HFFc6 (cell line): ENCODE measurements at places on chromosomes 11 and 22.

- no peak for DNase-seq
These were observed 12.3 kb downstream of the KCNJ1 start for GRCh38 chr11:128854841-128855240.

GRCh38 chr11:124090996-124091395, 24.3 kb upstream of the VWA5A start:
- DNase-seq = no peak

DNA sequence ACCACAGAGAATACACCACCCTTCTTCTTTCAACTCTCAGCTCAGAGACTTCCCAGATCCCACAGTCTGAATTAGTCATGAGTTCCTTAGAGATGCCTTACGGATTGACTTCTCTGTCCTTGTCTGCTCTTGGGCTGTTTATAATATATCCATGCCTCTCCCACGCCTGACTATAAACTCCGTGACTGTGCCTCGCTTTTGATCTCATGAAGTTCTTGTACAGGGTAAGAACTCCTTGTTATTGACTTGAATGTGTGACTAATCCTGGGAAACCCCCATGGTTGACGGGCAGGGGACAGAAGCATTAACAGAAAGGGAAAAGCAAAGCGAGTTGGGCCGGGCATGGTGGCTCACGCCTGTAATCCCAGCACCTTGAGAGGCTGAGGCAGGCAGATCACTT, 62.4 kb upstream of the POU2AF1 start:
- peak; percentile 83 for DNase-seq

DNA sequence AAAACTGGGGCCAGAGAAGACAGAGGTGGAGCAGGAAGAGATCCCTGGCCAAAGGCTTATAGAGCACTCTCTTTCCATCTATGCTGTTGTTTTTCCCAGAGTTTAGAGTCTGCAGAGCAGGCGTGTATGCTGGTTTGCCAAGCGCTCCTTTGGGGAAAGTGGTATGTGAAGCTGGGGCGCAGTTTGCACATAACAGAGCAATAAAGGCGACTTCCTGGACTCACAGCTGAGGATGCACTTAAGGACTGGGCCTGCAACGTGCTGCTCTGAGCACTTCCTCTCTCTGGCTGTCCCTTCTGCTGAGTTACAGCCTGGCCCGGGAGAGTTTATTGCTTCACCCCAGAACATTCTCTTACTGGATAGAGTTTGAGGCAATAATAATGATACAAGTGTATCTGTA, 41.7 kb downstream of the THAP12 start:
- DNase-seq = no peak

DNA sequence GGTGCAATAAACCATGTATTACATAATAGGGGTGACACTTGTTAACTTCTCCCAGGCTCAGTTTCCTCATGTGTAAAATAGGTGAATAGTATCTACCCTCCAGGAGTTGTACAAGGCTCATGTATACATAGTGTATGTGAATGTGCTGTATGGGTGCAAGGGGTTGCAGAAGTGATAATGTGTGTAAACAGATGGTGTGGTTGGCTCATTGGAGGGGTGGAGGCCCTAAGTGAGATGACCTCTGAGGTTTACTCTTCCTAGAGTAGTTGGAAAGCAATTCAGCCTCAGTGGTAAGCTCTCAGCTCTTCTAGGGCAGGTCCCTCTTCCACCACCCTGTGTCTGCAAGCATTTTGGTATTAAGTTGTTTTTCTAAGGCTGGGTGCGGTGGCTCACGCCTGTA, 102.4 kb downstream of the PTPRJ start:
- DNase-seq = no peak

GRCh38 chr22:32808038-32808445, 6.5 kb downstream of the TIMP3 start:
- no peak for DNase-seq

- no peak for DNase-seq
These were observed 140.0 kb downstream of the ADAMTS15 start for GRCh38 chr11:130588471-130588870.

- DNase-seq = no peak
These were observed 9.9 kb upstream of the MMP8 start for GRCh38 chr11:102734650-102735049.

DNA sequence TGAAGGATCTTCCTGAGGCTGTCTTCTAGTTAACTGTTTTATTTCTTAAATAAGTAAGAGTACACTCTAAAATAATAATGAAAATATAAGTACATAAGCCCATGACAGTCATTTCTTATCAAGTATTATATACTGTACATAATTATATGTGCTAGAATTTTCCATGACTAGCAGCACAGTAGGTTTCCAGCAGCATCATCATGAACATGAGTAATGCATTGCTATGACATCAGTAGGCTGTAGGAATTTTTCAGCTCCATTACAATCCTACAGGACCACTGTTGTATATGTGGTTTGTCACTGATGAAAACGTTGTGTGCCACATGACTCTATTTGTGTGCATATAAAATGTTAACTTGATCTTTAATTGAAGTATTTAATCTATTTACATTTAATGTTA, 22.0 kb downstream of the ZNF202 start:
- DNase-seq = peak; percentile 70

DNA sequence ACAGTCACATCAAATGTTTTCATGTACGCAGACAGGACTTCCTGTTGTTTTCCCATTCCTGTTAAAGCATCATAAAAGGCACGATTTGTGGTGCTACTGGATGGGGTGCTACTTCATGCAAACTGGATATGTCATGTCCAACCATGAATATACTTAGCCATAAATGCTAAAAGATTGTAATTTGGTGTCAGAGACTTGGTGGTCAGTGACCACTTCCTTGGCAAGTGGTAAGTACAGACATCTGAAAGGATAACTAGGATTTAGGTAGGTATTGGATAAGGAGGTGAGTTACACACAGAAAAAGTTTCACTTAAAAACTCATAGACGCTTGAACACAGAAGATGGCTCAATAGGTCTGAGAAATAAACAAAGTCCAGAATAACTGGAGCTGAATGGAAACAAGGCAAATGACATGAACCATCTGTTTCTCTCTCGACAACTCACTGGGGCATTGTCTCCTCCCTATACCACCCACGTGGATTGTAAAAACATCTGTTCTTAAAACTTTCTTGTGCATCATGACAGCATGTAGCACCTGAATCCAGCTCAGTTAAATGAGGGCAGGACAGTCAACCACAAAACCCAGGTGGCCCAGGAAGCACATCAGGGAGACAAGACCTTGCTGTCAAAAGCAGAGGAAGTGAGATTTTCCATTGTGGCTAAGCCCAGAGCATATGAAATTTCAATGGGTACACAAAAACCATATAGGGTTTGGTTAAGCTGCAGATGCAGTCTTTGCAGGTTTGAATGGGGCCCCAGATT, 22.1 kb upstream of the IGLL5 start:
- no peak for DNase-seq

GRCh38 chr11:6472934-6473333, 807 bp downstream of the TRIM3 start:
- no peak for DNase-seq

DNA sequence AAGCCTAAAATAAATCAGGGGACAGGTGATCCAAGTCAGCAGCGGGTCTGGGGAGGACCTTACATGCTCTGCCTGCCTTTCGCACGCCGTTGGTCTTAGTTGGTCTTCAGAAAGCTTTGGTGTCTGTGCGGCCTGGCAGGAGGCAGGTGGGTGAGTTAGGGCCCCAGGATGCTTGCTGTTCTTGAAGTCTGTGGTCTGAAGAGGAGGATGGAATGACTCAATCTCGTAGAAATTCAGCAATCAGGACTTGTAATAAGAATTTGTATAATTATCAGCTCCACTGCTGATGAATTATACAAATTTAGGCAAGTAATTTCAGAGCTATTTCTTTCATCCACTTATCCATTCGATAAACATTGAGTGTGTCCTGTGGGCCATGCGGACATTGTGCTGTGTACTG, 138.5 kb downstream of the FEZ1 start:
- DNase-seq = no peak
